ENCODE measurements at places on chromosomes 5 and 9.

DNA sequence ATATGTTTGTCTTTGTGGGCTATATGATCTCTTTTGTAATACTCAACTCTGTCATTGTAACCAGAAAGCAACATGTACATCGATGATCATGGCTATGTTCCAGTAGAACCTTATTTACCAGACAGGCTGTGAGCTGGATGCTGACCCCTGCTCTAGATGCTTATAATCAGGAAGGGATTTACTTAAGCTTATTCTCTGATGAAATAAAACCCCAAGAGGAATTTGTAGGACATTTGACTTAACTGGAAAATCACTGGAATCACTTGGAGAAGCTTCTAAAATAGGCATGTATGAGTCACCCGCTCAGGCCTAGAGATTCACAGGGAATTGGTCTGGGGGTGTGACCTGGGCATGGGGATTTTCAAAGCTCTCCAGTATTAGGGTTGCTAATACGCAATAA lies 285.8 kb upstream of the ZNF608 start:
- DNase-seq = no peak

GRCh38 chr5:14379739-14380497 lies 201.7 kb upstream of the OTULINL start:
- no peak for DNase-seq

DNA sequence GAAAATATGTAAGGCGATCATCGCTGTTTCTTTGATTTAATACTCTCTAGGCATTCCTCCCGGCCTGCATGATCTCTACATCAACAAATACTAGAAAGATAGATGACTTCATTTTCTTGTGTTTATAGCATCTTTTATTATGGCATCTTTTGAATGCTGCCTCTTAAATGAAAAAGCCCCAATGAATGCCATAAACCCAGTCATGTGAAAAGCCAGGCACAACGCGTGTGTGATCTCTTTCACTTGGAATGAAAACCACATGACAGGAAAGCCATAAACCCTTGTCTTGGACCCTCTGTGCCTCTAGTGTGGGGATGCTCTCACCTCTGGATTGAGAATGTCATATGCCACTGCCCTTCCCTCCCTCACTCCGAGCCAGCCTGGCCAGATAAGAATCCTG lies 476.2 kb downstream of the SEMA5A start:
- DNase-seq = no peak

- DNase-seq = no peak
Observed at GRCh38 chr5:170353011-170353761, 36.0 kb downstream of the KCNMB1 start.

DNA sequence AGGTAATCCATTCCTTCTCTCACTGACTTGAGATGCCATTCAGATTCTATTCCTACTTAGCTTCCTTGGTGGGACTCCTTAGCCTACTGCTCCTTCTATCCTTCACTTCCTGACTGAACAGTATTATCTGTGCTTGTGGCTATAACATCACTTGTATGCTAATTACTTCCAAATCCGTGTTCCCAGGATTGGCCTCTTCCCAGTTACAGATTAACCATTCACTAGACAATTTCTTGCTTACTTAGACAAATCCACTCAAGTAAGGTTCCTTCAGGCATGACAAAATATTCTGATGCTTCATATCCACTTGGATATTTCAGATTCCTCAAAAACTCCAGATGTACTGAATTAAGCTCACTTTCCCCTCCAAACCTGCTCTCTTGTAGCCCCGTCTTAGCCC lies 18.3 kb downstream of the LIFR start:
- no peak for DNase-seq

DNA sequence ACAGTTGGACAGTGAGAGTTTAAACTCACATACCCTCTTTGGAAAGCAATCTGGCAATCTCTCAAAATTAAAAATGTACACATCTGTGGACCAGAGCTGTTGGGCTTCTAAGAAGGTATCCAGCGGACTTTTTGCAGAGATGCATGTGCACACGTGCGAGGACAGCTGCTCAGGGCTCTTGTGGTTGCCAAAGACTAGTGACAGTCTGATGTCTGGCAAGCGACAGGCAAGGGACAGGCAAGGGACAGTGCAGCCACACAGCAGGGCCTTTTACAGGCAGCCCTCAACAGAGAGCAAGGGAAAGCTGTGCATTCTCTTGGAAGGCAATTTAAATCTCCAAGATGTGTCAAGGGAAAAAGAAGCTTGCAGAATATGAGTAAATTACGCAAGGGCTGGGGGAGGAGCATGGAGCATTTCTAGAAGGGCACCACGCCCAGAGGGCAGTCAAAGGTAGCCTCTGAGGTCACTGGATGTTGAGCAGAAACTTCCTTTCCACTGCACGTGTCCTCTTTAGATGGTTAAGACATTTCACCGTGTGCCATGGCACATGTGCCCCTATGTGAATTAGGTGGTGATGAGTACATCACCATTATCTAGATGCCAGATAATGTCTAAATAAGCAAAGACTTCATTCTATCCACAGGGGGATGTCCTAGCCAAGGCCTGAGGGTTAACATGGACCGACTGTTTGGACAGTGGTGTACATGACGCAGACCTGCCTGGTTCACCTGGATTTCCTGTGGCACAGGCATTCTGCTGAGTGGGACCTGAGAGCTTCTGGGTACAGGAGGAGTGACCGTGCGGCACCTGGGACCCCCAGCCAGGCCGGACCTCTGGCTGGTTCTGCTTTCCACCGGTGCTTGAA lies 9.1 kb downstream of the GFPT2 start:
- no peak for DNase-seq

- DNase-seq = no peak
Observed at GRCh38 chr5:134594797-134595457, 37.7 kb downstream of the SAR1B start.

- DNase-seq = no peak
Observed at GRCh38 chr5:61823781-61824180, 482.2 kb upstream of the KIF2A start.

GRCh38 chr9:134055981-134056461 lies 11.8 kb downstream of the BRD3 start:
- no peak for DNase-seq

- DNase-seq = no peak
Observed at GRCh38 chr5:6195711-6196358, 182.5 kb downstream of the MED10 start.

GRCh38 chr9:16386007-16386826 lies 484.3 kb downstream of the BNC2 start:
- DNase-seq = no peak

DNA sequence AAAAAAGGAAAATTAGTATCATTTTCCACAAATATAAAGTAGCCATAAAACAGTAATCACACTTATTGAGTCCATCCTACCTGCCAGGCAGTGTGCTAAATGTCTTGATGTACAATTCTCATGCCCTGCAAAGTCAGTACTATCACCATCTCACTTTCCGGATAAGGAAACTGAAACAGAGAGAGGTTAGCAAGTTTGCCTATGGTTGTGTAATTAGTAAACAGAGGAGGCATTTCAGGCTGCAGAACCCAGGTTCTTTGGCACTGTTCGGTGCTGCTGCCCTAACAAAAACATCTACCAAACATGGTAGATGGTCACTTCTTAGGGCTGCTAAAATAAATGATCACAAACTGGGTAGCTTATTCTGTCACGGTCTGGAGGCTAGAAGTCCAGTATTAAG lies 22.6 kb downstream of the PLAC8L1 start:
- no peak for DNase-seq

DNA sequence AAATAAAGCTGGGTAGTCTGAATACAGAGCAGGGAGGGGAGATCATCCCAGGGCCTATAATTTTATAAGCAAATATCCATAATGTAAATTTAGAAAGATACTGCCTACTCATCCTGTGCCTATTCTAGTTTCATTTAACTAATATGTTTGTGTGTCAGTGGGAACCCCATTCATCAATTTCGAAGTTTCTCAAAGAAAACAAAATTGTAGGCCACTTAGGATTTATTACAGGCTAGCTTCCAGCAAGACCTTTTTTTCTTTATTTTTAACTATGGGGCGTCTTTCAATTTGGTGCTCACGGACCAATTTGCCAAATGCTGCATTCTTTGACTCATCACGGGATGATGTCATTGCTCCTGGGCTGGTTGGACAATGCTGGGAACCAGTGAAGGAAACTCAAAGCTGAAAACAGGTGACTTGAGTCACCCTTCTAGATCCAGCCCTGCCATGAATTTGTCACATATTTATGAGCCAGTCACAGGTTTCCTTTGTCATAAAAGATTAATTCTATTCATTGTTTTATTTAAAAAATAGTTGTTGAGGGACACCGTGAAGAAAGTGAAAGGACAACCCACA lies 13.4 kb downstream of the PCSK5 start:
- no peak for DNase-seq

GRCh38 chr9:127237801-127238200 lies 26.8 kb upstream of the GARNL3 start:
- no peak for DNase-seq

DNA sequence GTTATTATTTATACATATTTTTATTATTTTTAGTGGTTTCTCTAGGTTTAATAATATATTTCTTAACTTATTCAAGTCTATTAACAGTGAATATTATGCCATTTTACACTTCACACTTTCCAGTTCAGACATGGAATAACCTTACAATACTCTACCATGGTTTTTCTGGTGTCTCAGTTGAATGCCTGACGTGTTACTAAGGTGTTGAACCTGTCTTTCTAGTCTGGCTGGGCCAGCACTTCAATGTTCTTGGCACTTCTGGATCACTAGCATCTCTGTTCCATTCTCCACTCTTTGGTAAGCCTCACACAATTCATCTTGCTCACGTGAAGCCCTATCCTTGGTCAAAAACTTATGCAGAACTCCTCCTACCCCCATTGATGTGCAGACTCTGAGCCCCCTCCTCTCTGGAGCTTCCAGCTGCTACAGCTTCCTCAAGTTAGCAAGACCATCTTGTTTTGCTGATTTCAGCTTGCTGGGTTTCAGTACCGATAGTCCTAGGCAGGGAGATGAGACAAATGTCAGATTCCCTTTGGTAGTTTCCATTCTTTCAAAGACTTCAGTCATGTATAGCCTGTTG lies 243.1 kb downstream of the FBXO4 start:
- no peak for DNase-seq

DNA sequence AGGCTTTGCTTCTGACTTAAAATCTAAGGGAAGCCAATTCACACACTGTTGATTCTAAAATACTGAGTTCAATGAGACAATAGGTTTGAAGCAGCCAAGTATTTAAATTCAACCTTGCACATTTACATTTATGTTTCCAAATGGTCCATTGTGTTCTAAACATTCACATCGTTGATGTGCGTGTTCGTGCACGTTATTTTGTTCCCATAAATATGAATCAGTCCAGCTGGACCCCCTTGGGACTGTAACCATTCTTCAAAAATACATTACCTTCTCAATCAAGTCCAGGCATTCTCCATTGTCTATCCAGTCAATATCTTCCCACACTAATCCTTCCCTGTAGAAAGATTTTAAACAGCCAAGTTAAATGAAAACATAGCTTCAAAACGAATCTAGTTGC lies 146.4 kb upstream of the RETREG1 start:
- DNase-seq = no peak

DNA sequence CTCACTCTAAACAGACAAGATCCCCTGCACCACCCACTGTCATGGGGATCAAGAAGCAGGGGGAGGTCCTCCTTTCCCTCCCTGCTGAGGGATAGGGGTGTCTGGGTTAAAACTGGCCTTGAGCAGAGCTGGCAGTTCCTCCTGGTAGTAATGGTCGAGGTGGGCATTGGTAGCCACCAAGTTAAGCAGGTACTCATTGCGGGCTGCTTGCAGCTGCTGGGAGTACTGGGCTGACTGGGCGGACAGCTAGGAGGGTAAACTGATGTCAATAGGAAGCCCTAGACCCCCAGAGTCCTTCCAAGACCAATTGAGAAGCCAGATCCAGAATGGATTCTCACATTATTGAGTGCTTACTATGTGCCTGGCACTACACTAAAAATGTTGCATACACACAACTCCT lies 3.4 kb downstream of the FCHSD1 start:
- no peak for DNase-seq

DNA sequence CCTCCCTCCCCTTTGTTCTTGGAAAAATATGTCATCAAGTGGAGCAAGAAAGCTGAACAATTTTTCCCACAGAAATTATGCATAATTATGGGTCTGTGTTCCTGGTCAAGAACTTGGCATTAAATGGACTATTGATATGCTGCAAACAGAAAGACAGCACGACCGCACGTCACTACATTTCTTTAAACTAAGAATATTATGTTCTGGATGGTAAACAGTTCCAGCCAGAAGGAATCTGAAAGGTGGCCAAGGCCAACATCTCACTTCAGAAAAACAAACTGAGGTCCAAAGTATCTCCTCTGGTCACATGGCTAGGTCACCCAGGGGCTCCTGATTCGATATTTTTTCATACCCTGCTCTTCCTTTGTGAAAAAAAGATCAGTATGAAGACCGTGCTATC lies 173.3 kb upstream of the GAS1 start:
- no peak for DNase-seq

DNA sequence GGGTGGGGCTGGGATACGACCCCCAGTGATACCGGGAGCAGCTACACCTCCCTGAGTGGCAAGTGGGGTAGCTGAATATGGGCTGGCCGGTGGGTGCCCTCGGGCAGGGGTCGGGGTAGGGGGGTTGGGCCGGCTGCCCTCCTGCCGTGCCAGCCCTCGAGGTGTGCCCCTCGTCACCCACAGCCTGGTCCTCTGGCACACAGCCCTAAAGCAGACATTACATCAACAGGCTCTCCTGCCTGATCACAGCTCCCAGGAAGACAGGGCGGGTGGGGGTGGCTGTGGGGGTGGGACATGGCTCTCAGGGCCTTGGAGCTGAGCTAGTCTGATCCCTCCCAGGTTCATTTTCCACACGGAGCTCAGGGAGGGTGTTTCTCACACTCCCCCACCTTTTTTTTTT lies 23.2 kb downstream of the FBXW5 start:
- no peak for DNase-seq

GRCh38 chr5:97224112-97224750 lies 41.2 kb upstream of the RIOK2 start:
- DNase-seq = no peak

GRCh38 chr5:112634166-112634565 lies 103.5 kb upstream of the APC start:
- DNase-seq = no peak

DNA sequence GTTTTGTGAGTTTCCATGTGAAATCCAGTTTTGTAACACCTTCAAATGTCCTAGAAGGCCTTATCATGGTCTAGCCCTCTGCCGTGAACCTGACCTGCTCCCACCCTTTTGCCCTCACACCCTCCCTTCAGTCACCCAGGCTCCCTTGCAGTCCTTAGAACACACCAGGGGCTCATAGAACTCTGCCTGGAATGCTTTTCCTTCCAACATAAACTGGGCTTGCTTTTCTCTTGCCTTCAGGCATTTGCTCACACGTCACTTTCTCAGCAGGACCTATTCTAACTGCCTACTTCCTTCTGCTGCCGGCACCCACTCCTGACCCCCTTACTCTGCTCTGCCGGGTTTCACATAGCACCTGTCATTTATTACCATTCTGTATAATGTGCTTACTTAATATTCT lies 111.9 kb downstream of the PDE8B start:
- DNase-seq = no peak

GRCh38 chr9:32449969-32450368 lies 65.5 kb downstream of the ACO1 start:
- no peak for DNase-seq
